Activated CD4-positive, alpha-beta T cell treated with anti-CD3 and anti-CD28 coated beads, Interleukin-2, Interleukin-6, amounts not matched to agents 100 ng/mL and 50 ng/mL, durations not matched to agents 16 hours and 8 hours (primary cell): ENCODE measurements at places on chromosomes 13 and 19.

GRCh38 chr13:50015258-50015657 is at the start of gene KCNRG:
KCNRG (plus strand) TSS chr13:50015444; CDS start chr13:50015494, 50 bp downstream.
- no peak for DNase-seq

DNA sequence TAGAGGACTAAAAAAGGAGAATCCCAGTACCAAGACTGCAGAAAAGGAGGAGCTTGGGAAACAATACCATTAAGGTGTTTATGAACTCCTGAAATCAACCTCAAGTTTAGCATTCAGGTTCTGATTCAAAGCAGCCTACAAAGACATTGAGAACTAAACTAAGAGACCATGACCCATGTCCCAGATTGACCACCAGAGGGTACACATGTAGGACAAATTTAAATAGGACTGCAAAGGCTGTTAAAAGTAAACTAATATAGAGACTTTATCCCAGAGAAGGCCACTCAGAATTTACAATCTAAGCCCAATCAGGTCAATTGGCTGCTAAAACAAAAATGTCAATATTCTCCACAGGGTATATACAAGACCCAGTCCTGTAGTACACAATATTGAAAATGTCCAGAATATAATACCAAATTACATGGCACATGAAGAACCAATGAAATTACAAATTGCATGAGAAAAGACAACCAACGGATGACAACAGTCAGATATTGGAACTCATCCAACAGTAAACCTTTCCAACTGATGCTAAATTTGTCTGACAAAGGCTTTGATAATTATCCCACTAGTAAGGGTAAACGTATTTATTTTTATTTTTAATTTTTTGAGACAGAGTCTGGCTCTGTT is 682.4 kb downstream of the UQCRFS1 start:
- DNase-seq = no peak

- DNase-seq = no peak
Observed at GRCh38 chr13:41649659-41650058, 192.3 kb downstream of the RGCC start.

DNA sequence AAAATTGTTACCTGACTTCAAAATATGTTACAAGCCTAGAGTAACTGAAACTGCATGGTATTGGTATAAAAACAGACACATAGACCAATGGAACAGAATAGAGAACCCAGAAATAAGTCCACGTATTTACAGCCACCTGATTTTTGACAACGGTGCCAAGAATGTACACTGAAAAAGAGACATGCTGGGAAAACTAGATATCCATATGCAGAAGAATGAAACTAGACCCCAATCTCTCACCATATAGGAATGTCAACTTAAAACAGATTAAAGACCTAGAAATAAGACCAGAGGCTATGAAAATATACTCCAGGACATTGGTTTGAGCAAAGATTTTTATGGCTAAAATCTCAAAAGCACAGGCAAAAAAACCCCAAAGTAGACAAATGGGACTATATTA is 76.5 kb downstream of the LATS2 start:
- DNase-seq = no peak

DNA sequence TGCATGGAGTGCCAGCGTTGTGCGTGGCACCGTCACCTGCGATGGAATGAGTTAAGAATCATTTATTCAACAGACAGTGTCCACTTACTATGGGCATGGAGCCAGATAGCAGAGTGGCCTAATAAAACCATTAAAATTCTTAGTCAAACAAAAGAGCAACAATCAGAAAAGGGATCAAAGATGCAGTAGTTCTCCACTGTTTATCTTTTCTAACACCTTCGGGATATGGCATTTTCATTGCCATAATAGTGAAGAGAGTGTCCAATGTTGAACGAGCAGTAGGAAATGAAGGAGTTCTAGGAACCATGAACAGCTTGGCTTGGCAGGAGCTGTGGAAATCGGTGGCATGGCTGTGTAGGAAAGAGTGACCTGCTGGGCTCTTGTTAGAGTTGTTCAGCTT is 2.0 kb downstream of the TNFSF11 start:
- DNase-seq = no peak

GRCh38 chr19:7923295-7924191 is 2.4 kb downstream of the CTXN1 start:
- DNase-seq = no peak

DNA sequence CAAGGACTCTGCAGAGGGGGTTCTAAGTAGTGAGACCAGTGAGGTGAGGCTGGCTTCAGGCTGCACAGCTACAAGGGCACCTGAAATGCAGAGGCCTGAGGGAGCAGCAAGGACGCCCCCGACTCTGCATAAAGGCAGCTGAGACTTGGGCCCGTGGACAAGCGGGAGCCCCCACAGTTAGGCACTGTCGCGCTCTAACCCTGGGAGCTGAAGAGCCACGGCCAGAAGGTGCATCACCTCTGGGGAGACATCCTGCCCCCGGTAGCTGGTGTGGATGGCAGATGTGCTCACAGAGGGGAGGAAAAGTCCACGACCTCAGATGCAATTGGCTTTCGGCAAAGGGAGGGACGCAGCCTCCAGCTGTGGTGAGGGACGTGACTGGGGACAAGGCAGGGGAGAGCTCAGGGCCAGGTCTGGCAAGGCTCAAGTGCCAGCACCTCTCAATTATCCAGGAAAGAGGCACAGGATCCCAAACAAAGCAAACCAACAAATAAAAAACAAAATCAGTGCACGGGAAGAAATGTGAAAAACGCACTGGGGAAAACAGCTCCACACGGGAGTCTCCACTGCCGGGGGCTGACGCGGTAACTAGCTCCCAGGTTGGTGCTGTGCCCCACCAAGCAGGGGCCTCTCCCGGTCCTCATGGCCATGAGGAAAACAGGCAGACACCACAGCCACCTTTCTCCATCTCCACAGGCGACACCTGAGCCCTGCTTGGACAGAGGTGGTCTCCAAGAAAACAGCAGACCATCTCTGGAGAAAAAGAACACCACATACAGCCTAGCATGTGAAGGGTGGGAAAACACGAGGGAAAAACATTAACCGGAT is 23.0 kb upstream of the PLPP2 start:
- no peak for DNase-seq

- DNase-seq = no peak
Observed at GRCh38 chr19:7701654-7702457, at the start of gene FCER2. FCER2 (minus strand) TSS chr19:7702131; CDS start chr19:7699760, 2,371 bp downstream.
